CD4-positive, alpha-beta T cell treated with Interleukin-4 for 4 hours (primary cell): ENCODE measurements at places on chromosomes 12 and 14.

DNA sequence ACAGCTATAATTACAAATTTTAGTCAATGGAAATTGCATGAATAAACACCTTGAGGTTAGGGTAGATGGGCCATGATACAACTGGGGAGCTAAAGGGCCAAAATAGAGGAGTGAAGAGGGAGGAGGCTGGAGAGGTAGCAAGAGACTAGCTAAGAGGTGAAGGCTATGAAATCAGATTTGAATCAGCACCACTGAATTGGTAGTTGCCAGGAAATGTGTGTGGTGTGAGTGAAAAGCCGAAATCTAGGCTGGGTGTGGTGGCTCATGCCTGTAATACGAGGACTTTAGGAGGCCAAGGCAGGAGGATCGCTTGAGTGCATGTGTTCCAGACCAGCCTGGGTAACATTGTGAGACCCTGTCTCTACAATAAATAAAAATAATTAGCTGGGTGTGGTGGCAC lies 22.7 kb downstream of the YY1 start:
- DNase-seq: peak; percentile 51

- DNase-seq: no peak
Observed at GRCh38 chr12:124464062-124464461, 103.3 kb downstream of the NCOR2 start.

DNA sequence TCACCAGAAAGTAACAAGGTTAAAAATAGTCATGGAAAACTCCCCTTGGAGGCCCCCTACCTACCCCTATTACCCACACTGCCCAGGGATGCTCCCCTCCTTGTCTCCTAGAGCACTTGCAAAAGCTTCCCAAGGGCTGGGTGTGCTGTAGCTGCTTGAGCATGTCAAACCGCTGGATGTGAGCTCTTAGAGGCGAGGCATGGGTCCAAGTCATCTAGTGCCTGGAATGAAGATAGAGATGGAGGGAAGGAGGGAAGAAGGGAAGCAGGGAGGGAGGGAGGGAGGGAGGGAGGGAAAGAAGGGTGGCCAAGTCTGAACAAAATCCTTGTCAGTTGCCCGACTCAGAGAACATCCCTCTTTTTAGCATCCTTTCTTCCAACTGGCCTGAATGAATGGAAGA lies 43.1 kb downstream of the LTBP2 start:
- no peak for DNase-seq

GRCh38 chr12:24723759-24724158 lies 225.1 kb downstream of the BCAT1 start:
- no peak for DNase-seq

DNA sequence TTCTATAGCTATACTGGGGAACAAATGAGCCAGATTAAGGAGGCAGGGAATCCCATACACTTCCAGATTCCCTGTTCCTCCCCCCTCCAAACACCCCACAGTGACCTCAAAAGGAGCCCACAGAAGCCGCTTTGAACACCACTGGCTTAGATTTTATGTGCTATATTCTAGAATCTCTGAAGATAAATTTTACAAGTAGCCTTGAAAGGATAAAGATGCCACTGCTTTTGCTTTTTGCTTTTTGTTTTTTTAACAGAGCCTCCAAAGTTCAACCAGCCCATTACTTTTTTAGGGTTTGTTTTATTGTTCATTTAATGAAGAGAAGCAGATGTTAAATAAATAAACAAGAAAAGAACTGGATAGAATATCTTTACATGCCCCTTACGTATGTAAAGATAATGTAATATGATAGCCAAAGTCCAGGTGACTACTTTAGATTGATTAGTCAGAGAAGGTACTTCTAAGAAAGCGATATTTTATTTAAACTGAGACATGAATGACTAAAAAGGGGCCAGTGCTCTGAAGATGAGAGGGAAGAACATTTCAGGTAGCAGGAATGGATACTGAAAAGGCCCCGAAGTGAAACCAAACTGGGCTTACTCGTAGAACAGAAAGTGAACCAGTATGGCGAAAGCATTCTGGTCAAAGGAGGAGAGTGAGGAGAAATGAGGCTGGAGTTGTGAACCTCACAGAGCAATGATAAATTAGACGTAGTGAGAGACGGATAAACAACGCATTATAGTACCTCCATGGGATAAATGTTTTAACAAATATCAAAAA lies 44.6 kb downstream of the DUSP6 start:
- no peak for DNase-seq

DNA sequence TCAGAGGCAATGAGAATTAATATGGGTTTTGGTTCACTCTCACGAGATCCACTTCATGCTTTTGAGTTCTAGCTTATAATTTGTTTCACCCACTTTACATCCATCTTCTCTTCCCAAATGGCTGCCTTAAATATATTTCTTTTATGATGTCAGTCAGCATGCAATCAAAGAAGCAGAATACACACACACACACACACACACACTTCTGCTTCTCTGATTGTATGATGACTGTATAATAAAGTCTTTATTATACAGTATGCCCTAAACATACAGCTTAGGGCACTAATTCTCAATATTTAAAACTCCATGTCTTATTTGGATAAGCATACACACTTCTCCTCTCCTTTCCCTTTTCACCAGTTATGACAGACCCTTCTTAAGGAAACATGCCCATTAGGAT lies 6.7 kb upstream of the ETV6 start:
- DNase-seq: no peak

DNA sequence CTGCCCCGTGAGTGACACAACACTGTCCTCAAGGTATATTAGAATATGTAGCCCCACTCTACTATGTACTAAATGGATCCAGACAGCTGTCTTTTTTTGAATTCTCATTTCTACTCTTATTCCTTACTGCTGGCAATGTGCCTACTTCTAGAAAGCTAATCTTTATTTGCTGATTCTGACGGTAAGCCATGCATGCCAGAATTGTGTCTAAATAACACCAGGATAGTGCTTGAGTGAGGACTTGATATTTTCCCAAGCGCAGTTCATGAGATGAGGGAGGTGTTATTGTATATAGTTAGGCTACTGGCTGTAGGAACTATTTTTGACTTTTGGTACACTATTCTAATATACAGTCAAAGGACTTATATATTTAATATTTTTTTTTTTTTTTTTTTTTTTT lies 316.2 kb upstream of the NAV3 start:
- no peak for DNase-seq

DNA sequence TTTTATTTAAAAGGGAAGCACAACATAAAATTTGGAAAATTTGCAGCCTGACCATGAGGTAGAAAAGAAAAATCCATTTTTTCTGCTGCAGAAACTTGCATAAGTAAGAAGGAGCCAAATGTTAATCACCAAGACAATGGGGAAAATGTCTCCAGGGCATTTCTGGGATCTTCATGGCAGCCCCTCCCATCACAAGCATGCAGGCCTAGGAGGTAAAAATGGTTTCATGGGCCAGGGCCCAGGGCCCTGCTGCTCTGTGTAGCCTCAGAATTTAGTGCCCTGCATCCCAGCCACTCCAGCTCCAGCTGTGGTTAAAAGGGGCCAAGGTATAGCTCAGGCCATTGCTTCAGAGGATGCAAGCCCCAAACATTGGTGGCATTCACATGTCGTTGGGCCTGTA lies 735.6 kb downstream of the GALC start:
- no peak for DNase-seq

GRCh38 chr14:96888158-96888557 lies 91.0 kb downstream of the VRK1 start:
- DNase-seq: no peak

DNA sequence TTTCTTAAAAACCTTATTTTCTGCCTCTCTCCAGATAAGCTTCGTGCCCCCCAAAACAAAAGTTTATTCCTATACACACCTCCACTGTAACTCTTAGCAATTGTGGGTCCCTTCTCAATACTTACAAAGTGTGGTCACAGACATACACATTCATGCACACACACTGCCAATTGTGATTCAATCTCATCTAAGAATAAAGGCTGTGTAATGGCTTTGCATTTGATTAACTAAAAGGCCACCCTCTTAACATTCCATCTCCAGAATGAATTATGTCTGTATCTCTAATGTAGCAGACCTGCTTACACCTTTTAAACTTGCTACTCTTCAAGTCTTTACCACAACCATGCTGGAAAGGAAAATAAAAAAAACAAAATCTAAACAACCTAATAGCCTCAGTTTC lies 49.5 kb downstream of the MYF5 start:
- DNase-seq: no peak

- no peak for DNase-seq
Observed at GRCh38 chr14:88706425-88706824, 86.3 kb downstream of the EML5 start.

- no peak for DNase-seq
Observed at GRCh38 chr12:111991946-111992345, 21.0 kb downstream of the TMEM116 start.

- no peak for DNase-seq
Observed at GRCh38 chr14:95043732-95044462, 113.4 kb downstream of the DICER1 start.

DNA sequence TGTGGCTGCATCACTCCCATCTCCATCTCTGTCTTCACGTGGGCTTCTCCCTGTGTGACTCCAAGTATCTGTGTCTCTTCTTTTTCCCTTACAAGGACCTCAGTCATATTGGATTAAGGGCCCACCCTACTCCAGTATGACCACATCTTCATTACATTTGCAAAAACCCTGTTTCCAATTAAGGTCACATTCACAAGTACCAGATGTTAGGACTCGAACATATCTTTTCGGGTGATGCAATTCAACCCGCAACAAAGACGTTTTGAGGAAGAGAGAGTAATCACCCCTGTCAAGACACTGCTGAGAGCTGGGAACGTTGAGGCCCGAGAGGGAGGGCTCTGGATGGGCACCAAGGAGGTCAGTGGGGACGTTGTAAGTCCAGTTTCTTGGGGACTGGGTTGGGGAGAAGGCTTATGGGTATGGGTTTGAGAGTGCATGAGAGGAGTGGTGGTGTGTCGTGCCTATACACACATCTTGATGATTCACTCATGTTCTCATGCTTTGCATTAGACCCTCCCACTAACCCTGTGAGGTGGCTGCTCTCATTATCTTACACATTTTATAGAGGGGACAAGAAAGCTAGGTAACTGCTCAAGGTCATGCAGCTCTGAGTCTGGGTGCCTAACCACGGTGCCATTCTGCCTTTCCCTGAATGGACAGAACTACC lies 12.1 kb upstream of the IFI27 start:
- DNase-seq: no peak

GRCh38 chr12:27595231-27595642 lies 71.2 kb downstream of the PPFIBP1 start:
- no peak for DNase-seq

GRCh38 chr14:55160989-55161388 lies 30.4 kb downstream of the DLGAP5 start:
- DNase-seq: peak; percentile 69

GRCh38 chr12:90695415-90695814 lies 259.6 kb downstream of the CCER1 start:
- no peak for DNase-seq

- DNase-seq: peak; percentile 86
Observed at GRCh38 chr14:91317381-91318308, 73.1 kb upstream of the GPR68 start.

DNA sequence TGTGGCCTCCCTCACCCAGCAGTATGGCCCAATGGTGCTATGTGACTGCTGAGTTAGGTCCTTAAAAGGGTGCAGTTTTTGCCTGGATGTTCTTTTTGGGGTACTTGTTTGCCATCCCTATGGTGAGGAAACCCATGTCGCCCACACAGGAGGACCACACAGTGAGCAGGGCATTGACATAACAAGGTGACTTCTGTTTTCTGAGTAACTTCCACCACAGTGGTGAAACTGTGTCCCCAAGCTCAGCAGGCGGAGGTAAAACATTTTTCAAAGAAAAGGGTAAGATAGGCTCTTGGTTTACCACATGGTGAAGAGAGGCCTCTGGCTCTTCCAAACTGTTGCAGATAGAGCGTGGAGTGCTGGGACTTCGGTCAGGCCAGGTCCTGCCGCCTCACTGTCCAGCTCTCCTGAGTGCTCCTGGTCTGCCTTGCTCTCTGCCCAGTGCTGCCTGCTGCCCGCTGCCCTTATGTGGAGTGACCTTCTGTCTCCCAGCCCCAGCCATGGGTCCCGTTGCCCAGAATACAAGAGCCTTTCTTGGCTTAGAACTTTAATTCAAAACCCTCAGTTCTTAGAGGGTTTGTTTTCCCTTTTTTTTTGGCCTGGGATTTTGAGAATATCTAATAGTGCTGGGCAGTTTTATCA lies 54.0 kb downstream of the TRAF3 start:
- no peak for DNase-seq

DNA sequence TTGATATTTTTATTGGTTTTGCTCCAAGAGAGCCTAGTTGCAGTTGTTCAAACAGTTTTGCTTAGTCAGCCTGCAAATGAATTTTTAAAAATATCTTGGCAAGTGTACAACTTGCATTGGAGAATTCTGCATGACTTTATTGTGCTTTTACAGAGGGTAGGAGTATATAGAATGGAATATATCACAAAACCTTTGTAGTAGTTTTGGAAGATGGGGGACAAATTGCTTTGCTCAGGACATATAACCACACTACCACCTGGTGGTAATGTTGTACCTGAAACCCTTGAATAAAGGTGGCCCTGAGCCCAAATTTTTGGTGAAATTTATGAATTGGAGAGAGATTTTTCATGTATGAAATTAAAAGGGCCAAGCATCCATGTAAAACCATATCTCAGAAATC lies 645.2 kb downstream of the MED13L start:
- DNase-seq: no peak

DNA sequence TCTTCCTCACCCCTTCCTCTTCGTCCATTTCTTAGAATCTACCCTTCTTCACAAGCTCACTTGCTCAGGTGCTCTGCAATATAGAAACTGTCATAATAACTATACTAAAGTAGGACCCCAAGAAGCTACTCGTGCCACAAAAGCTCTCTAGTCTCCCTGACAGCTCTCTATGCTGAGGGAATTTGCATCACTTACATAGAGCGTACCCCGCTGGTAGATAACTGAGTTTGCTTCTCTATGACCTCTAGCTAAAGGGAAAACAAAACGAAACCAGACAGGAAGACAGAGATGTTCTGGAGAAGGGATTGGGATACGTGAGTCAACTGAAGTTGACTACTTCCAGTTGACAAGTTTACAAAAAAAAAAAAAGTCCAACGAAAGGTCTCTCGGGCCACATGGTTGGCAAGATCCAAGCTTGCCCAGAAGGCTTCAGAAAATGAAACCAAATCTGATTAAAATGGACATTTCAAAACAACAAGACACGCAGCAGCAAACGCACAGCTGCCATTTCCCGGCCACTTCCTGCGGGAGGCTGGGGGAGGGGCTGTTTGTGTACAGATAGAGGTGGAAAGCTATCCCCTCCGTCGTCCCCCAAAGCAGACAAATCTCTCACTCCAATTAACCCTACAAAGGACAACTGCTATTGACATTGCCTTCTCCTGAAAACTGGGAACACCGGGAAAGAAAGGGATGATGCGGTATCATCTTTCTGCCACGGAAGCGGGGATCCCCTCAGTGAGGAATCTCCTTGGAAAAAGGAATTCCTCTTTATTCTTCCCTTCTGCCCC lies 1.3 kb downstream of the BAZ2A start:
- peak; percentile 58 for DNase-seq
